COLO829 (cell line): ENCODE measurements at places on chromosomes 12 and 14.

- DNase-seq, result no peak
Measured at GRCh38 chr14:94390372-94391086, 2.1 kb upstream of the SERPINA1 start.

DNA sequence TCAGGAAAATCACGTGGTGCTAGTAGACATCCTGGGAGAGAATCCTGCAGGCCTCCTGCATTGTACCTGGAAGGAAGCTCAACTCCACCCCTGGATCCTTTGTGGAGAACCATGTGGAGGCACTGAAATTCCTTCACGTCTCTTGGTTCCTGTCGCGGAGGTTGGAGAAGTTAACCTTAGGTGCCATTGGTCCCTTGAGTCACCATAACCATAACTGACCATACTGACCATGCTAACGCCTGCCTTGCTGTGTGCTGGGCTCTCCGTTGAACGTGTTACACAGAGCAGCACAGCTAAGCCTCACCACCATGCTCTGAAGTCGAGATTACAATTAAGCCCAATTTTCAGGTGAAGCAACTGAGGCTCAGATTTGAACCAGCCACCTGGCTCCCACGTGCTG lies 18.6 kb downstream of the C14orf132 start:
- no peak for DNase-seq

GRCh38 chr14:76126076-76126475 lies 25.6 kb upstream of the GPATCH2L start:
- no peak for DNase-seq

- no peak for DNase-seq
Measured at GRCh38 chr14:92341791-92342190, 18.8 kb downstream of the SLC24A4 start.

- DNase-seq, result no peak
Measured at GRCh38 chr12:94525951-94526350, 66.3 kb upstream of the CEP83 start.
